Colonic mucosa (tissue), 4 donors: ENCODE measurements at places on chromosomes 1 and 21. TPM values are rescaled to one million over a fixed set of nuclear protein-coding genes. Genes with fewer than 3 reads are reported as not detected.

DNA sequence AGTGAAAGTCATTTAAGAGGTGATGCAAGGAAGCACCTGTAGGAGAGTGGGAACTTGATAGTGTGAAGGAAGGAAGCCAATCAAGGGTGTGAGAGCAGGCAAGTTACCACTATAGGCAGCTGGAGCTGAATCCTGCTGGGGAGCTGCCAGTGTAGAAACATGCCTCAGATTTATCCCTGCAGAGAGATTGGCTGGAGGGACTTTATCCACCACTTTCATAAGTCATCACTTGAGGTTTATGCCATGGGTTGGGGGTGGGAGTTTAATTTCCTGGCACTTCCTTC, 443.6 kb downstream of the PLPP3 start:
- no peaks in the 10 kb centered on the region for H3K36me3 ChIP-seq
- DNase-seq, result no peak
- no peak overlapping the region for H3K27ac ChIP-seq
- no peaks in the 10 kb centered on the region for H3K4me1 ChIP-seq

DNA sequence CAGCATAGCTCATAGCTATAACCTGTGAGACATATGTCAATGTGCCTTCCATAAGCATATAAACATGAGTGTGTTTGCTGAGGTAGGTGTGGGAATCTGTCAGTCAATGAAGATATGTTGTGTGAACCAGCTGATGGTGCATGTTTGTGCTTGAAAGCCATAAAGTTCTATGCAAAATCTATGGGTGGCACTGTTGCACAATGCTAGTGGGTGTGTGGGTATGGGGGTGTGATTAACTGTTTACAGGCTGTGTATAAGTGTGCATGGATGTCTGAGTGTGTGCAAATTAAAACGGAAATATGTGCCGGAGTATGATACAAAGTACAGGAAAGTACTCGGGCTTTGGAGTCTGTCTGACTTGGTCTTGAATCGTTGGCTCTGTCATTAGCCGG, 1.0 kb upstream of the ATP2B4 start:
- no peaks in the 10 kb centered on the region for H3K27me3 ChIP-seq
- peaks cover 6% of the 10 kb centered on the region for H3K4me1 ChIP-seq
- H3K4me3 ChIP-seq, result no peak overlapping the region
- DNase-seq, result peak; percentile 81

GRCh38 chr1:9066945-9067807, 2.3 kb downstream of the SLC2A5 start:
- H3K4me3 ChIP-seq, result no peak overlapping the region
- H3K36me3 ChIP-seq, result no peaks in the 10 kb centered on the region
- H3K4me1 ChIP-seq, result peaks cover 10% of the 10 kb centered on the region
- H3K27ac ChIP-seq, result no peak overlapping the region

- H3K4me3 ChIP-seq, result peak overlapping the region; percentile 35
- DNase-seq, result no peak
- no peaks in the 10 kb centered on the region for H3K36me3 ChIP-seq
- H3K27ac ChIP-seq, result no peak overlapping the region
Observed at GRCh38 chr1:234214129-234214910, 158.9 kb upstream of the COA6 start.

DNA sequence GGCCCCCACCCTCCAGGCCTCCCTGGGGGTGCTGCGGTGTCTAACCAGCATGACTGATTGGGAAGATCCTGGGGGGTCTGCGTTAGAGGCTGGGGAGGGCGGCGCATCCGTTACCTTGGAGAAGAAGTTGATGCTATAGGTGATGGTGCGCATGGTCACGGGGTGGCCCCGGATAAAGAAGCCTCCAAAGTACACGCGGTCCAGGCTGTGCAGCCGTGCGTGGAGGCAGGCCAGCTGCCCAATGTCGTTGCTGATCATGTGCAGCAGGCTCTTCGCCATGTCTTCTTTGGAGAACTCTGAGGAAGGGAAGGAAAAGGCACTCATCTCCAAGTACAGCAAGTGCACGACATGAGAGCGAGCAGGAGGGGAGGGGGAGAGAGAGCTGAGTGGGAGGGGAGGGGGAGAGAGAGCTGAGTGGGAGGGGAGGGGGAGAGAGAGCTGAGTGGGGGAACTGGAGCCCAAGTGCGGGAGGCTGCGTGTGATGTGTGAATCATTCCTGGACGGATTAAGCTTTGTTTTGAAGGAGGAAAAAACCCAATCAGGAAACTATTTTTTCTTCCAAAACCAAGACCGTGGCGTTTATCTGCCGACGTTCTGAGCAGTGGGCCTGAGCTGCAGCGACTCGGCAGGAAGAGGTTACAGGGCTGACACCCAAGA, 7.2 kb downstream of the PANK4 start:
- no peak overlapping the region for H3K4me3 ChIP-seq
- no peak for DNase-seq
- no peaks in the 10 kb centered on the region for H3K27me3 ChIP-seq
- peaks cover 27% of the 10 kb centered on the region for H3K36me3 ChIP-seq

DNA sequence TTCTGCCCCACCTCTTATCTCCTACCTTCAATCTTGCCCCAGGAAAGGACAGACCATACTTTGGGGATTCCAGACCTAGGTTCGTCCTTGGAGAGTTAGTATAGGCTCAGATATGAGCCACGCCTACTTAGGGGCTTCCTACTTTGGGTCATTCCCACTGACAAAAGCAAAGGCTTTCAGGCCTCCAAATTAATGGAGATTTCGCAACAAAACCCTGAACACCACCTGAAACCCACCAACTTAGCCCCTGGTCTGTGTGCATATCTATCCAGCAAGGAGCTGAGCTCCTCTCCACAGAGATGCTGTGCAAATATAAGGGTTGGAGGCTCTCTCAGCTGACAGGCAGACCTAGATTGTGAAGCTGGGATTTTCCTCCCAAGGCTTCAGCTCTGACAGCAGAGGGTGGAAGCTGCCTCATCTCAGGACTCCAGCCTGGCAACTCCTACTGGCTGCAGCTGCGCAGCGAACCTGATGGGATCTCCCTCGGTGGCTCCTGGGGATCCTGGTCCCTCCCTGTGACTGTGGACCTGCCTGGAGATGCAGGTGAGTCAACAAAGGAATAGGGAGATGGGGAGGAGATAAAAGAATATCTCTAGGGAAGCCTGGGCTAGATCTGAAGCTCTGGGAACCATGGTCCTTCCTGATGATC, 2.1 kb downstream of the MPL start:
- no peak overlapping the region for H3K27ac ChIP-seq
- H3K4me3 ChIP-seq, result no peak overlapping the region
- H3K4me1 ChIP-seq, result no peaks in the 10 kb centered on the region
- no peaks in the 10 kb centered on the region for H3K27me3 ChIP-seq

- H3K27me3 ChIP-seq, result no peaks in the 10 kb centered on the region
- H3K4me3 ChIP-seq, result no peak overlapping the region
- H3K36me3 ChIP-seq, result no peaks in the 10 kb centered on the region
- peaks cover 24% of the 10 kb centered on the region for H3K4me1 ChIP-seq
- no peak overlapping the region for H3K27ac ChIP-seq
Observed at GRCh38 chr1:204340081-204340889, 19.4 kb downstream of the PLEKHA6 start.

DNA sequence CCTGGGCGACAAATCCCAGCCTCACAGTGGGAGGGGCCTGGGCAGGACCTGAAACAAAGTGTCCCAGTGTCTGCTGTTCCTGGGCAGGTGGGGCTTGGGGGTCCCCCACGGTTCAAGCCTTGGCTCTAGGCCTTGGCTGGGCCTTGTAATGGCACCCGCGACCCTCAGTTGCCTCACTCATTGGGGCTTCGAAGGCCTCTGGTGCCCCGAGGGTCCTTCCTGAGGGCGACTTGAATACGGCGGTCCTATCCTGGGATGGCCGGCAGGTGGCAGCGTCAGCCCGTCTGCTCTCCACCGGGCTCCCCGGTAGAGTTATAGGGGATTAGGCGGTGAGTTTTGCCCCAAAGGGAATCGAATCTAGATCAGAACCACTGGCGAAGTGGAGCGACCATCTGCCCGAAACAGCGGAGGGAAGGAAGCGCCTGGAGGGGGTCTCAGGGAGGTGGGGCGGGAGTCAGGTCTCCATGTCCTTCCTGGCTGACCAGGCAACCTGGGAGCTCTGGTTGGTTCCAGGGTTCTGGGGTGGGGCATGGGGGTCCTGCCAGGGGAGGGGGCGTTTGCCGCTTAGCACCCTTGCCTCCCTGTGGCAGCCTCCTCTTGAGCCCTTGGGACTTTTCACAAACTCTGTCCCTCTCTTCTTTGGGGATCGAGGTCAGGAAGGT, 2.1 kb upstream of the PEX10 start:
- H3K36me3 ChIP-seq, result no peaks in the 10 kb centered on the region
- H3K27me3 ChIP-seq, result no peaks in the 10 kb centered on the region
- DNase-seq, result peak; percentile 83
- H3K4me1 ChIP-seq, result peaks cover 12% of the 10 kb centered on the region

DNA sequence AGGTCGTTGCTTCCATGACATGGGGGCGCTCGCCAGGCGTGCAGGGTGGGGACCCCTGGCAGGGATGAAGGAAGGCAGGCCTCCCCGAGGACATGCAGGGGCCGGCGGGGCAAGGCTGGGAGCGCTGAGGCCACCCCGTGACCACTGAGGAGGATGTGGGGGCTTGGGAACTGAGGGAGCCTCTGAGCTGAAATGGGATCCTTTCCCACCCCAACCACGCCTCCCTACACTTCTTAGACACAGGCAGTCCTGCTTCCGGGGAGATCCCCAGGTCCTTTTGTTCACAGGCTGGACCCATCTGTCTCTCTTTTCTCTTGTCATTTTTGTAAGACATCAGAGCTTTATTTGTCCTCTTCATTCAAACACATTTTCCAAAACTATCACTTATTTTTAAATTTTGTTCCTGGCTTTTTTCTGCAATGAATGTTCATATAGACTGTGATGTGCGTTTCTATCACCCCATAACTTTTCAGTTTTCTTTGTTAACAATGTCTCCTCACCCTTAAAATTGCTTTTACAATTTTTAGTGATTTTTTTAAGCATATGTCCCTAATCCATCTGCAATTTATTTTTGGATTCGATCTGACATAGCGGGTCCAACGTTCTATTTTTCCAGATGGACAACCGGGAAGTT, 156.7 kb upstream of the BACE2 start:
- no peak overlapping the region for H3K4me3 ChIP-seq
- no peaks in the 10 kb centered on the region for H3K4me1 ChIP-seq
- no peak overlapping the region for H3K27ac ChIP-seq
- H3K27me3 ChIP-seq, result no peaks in the 10 kb centered on the region
- DNase-seq, result no peak

- H3K27ac ChIP-seq, result no peak overlapping the region
- H3K4me1 ChIP-seq, result no peaks in the 10 kb centered on the region
- no peak overlapping the region for H3K4me3 ChIP-seq
- no peak for DNase-seq
- H3K27me3 ChIP-seq, result no peaks in the 10 kb centered on the region
Observed at GRCh38 chr1:112322983-112323678, 72.9 kb upstream of the CTTNBP2NL start.

GRCh38 chr21:45797338-45797737, 153.8 kb downstream of the PCBP3 start:
- H3K27ac ChIP-seq, result no peak overlapping the region
- DNase-seq, result no peak
- H3K4me3 ChIP-seq, result no peak overlapping the region
- no peaks in the 10 kb centered on the region for H3K4me1 ChIP-seq
- H3K36me3 ChIP-seq, result no peaks in the 10 kb centered on the region

GRCh38 chr1:55413286-55413685, 198.1 kb upstream of the USP24 start:
- no peaks in the 10 kb centered on the region for H3K4me1 ChIP-seq
- no peak for DNase-seq
- no peak overlapping the region for H3K27ac ChIP-seq
- no peaks in the 10 kb centered on the region for H3K36me3 ChIP-seq
- no peaks in the 10 kb centered on the region for H3K27me3 ChIP-seq

DNA sequence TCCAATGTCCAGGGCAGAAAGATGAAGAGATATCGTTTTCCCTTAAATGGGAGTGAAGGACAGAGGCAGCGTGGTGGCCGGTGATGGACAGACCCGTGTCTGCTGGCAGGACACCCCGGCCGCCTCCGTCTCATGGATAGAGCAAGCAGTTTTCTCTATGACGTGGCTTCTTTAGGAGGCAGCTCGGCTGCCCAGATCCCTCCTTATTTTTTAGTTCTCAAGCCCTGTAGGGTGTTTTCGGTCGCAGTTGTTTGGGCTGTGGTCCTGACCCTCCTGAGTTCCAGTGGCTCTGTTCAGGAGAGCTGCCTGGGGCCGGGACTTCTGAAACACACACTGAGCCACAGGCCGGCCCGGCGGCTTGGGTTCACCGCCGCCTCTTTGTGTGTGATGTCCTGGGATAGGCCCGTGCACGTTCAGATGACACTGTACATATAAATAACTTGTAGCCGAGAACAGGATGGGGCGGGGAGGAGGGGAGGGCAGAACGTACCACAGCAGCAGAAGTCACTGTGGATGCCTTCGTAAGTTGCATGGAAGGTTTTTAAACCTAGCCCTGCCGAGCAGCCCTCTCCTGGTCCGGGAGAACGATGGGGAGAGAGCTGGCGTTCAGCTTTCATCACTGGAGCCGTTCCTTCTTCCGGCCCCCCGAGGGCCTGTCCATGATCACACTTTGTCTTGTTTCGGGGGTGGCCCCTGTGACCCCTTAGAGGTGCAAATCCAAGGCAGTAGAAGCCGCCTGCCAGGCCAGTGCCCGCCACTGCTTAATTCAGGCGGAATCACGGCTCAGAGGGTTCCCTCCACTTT, 65.2 kb downstream of the SIK1 start:
- H3K4me3 ChIP-seq, result no peak overlapping the region
- no peak for DNase-seq
- H3K36me3 ChIP-seq, result no peaks in the 10 kb centered on the region
- H3K4me1 ChIP-seq, result no peaks in the 10 kb centered on the region

Gene LCE2A
- total RNA-seq, result not detected

Gene GPR161
- total RNA-seq, result 3.2 TPM

Gene TRIM46
- 0.19 TPM for total RNA-seq

Gene TMEM269
- total RNA-seq, result not detected

Gene ZNF281
- 11.8 TPM for total RNA-seq

Gene PCP4
- total RNA-seq, result 6.5 TPM

Gene NUAK2
- total RNA-seq, result 21.2 TPM

Gene FCER1G
- total RNA-seq, result 16.0 TPM
